ENCODE measurements at places on chromosomes 3 and 15.

DNA sequence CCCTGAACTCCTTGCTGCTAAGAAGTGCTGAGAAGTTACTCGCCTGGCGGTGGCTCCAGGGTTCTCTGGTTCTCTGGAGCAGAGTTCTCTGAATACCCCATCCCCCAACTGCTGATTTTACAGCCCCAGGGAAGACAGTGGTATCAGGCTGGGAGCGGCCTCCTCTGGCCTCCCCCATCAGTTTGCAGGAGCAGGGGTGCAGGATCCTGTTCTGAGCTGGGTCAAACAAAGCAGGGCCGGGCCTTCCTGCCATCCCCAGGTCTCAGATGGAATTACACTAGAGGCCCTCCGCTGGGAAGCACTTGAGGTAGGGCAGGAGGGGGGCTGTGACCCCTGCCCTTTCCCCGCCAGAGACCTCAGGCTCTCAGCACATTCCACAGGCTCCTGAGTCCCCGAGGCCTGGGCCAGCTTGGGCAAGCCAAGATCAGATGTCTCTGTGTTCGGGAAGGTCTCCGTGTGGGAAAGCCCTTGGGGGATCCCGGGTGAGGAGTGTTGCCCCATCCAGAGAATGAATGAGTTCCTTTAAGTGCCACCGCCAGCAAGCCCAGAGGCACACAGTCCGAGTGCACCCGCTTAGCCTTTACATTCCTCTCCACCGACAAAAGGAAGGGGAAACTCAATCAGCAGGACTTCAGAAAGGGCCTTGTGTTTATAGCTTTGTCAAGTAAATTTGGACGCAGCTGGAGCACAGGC lies 149.9 kb downstream of the LRRK1 start:
- no peak for DNase-seq

- no peak for DNase-seq
These were observed 15.4 kb downstream of the IGSF10 start for GRCh38 chr3:151445273-151446001.

GRCh38 chr3:156472684-156473083 lies 82.2 kb downstream of the SSR3 start:
- no peak for DNase-seq

DNA sequence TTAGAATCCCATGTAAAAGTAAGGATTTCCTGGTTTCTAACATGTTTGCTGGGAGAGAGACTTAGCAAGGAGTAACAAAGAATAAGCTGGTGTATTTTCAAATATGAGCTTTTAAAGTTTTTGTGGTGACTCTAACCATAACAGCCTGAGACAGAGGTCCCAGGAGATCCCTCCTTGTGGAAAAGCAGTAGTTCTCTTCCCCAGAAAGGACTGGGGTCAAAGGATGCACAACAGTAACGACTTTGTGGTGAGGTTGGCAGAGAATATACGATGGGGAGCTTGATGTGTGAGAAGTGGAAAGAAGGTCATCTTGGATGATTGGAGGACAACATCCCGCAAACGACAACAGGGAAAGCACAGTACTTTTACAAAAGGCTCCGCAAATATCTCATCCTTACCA lies 38.2 kb downstream of the ABHD5 start:
- no peak for DNase-seq

- DNase-seq = no peak
These were observed 50.0 kb upstream of the RFX7 start for GRCh38 chr15:56293495-56294292.

DNA sequence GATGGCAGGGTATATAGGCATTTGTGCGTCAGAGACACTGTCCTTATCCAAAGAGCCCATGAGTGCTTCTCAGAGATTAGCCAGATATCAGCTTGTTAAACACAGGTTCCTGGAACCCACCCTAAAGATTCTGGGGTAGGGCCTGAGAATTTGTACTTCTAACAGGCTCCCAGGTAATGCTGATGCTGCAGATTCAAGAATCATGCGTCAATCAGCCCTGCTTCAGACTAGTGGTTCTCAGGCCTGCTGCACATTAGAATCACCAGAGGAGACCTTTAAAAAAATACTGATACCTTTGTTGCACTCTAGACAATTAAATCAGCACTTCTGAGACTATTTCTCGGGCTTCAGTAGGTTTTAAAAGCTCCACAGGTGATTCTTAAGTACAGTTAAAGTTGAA lies 369.5 kb downstream of the MFSD1 start:
- DNase-seq = no peak

DNA sequence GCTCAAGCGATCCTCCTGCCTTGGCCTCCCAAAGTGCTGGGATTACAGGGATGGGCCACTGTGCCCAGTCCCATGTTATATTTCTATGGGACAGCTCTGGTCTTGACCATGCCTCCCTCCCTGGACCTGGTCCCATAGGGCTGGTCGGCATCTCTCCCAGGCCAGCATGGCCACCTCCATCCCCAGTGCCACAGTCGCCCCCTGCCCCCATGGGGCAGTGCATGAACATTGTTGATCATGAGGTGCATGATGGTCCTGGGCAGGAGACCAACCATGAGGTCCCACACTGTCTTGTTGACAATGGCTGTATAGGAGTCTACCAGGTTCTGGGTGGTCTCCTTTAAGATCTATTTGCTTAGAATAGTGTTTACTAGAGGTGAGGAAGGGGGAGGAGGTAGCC lies 6.5 kb downstream of the RPS17 start:
- DNase-seq = no peak
